CD4-positive, alpha-beta memory T cell (primary cell): ENCODE measurements at places on chromosomes 6 and 20. TPM values are rescaled to one million over a fixed set of nuclear protein-coding genes. Genes with fewer than 3 reads are reported as not detected.

GRCh38 chr20:45085289-45085688 lies 15.6 kb downstream of the KCNS1 start:
- H3K4me3 ChIP-seq: no peak overlapping the region
- H3K4me1 ChIP-seq: no peaks in the 10 kb centered on the region
- no peaks in the 10 kb centered on the region for H3K27me3 ChIP-seq
- H3K27ac ChIP-seq: no peak overlapping the region

GRCh38 chr6:31587791-31588777 lies 2.0 kb downstream of the LST1 start:
- no peaks in the 10 kb centered on the region for H3K27me3 ChIP-seq
- H3K27ac ChIP-seq: peak overlapping the region; percentile 62
- no peak for DNase-seq

GRCh38 chr20:24630486-24631172 lies 161.2 kb downstream of the SYNDIG1 start:
- no peak overlapping the region for H3K4me3 ChIP-seq
- no peak overlapping the region for H3K27ac ChIP-seq
- no peaks in the 10 kb centered on the region for H3K36me3 ChIP-seq
- no peaks in the 10 kb centered on the region for H3K4me1 ChIP-seq

GRCh38 chr6:38955861-38956260 lies 92.7 kb upstream of the GLP1R start:
- no peaks in the 10 kb centered on the region for H3K4me1 ChIP-seq
- no peak overlapping the region for H3K27ac ChIP-seq
- H3K4me3 ChIP-seq: no peak overlapping the region
- no peaks in the 10 kb centered on the region for H3K36me3 ChIP-seq

- no peaks in the 10 kb centered on the region for H3K36me3 ChIP-seq
- no peaks in the 10 kb centered on the region for H3K4me1 ChIP-seq
- H3K4me3 ChIP-seq: no peak overlapping the region
- H3K27ac ChIP-seq: no peak overlapping the region
- DNase-seq: no peak
Measured at GRCh38 chr6:134073161-134073560, 20.7 kb upstream of the SLC2A12 start.

DNA sequence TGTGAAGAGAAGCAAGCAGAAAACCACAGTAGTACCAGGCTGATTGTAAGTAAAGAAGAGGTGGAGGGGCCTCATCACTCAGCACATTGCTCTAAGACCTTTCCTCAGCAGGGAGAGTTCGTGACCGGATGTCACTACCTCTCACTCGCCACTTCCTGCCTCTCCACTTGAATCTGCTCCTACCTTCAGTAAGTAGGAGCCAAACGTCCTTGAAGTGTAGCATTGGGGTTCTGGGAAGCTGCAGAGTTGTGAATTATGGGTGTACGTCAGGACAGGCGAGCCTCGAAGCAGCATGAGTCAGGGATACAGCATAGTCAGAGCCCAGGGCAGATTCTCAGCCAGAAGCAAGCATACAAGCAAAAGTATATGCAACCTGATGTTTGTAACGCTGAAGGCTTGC lies 224.9 kb downstream of the PHACTR1 start:
- no peaks in the 10 kb centered on the region for H3K4me1 ChIP-seq
- H3K36me3 ChIP-seq: no peaks in the 10 kb centered on the region
- H3K4me3 ChIP-seq: no peak overlapping the region
- H3K27me3 ChIP-seq: no peaks in the 10 kb centered on the region

The ADTRP gene
- 7.0 TPM for total RNA-seq

The GSTA2 gene
- not detected for total RNA-seq

DNA sequence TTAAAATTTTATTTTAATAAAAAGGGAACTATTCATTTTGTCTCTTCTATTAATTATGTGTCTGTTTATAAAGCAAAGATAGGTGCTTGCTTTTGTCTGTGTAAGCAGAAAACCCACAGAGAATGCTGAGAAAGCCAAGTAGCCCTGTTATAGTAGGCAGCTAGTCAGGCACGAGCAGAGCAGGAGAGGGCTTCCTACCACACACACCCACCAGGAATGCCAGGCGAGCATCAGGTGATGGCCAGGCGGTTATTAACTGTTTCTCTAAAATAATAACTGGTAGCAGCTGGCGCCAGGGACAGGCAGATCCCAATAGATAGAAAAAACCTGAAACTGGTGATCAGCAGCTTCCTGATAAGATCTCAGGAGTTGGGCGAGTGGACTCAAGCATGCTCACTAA lies 15.7 kb downstream of the C6orf15 start:
- H3K36me3 ChIP-seq: no peaks in the 10 kb centered on the region
- no peak for DNase-seq
- H3K4me3 ChIP-seq: no peak overlapping the region
- no peak overlapping the region for H3K27ac ChIP-seq
